ENCODE measurements at places on chromosomes 13 and 19.

GRCh38 chr13:41694545-41695301, 237.4 kb downstream of the RGCC start:
- DNase-seq, result peak; percentile 97

- peak; percentile 2 for DNase-seq
Measured at GRCh38 chr13:43472980-43473379, 313.8 kb downstream of the ENOX1 start.

GRCh38 chr19:44903602-44904425, 1.8 kb upstream of the APOE start:
- DNase-seq, result peak; percentile 40

DNA sequence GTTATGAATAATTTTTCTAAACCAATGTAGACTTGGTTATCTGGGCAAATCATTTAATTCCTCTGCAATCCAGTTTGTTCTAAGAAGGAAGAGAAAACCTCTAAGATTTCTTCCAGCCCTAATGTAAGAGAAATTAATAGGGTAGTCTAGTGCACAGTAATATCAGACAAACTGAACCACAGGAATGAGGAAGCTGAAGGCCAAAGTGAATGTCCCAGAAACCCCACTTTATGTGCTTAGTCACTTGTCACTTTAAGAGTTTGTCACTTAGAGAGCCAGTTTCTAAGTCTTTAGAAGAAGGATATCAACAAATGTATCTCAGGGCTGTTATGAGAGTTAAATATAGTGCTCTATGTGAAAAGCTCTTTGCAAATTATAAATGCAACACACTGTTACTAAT, 750.6 kb downstream of the DIAPH3 start:
- DNase-seq, result no peak

DNA sequence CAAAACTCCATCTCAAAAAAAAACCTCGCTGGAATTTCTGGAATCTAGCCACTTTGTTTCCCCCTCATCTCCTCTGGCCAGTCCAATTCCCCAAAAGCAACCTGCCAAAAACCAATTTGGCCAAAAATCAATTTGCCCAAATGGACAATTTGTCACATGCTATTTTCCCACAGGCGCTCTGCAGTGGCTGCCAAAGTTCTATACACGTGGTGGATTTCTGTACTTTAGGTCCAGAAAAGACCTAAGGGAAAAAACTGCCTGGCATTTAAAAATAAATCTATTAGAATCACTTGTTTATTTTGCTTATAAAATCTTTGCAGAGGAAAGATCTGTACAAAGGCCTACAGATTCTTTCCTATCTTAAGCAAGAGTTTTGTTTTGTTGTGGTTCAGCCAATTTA, 79.4 kb downstream of the MAP4K1 start:
- DNase-seq, result no peak

DNA sequence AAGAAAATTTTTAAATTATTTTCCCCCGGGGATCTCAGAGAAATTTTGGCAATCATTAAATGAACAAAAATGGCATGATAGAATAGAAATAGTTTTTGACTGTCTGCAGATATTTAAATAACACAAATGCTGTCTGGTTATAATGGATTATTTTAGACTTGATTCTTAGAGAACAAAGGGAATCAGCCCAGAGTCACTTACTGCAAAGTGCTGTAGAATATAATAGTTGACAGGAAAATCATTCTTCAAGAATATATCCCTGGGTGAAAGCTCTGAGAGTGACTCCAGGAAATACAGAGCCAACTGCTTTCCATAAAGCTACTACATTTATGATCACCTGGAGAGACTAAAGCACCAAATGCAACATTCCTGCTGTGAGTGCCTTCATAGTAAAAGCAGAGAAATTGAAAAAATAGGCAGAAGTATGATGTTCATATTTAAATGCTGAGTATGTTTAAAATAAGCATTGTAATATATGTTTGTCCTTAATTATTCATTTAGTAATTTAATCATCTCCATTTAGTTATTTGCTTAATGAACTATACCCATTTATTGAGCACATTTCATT, 1765.8 kb downstream of the SLITRK1 start:
- no peak for DNase-seq

GRCh38 chr13:99961636-99962035, 9.9 kb downstream of the ZIC5 start:
- no peak for DNase-seq

GRCh38 chr13:90427322-90428272, 919.9 kb upstream of the MIR17HG start:
- DNase-seq, result no peak

GRCh38 chr13:30044932-30045331, 194.5 kb upstream of the UBL3 start:
- DNase-seq, result no peak

DNA sequence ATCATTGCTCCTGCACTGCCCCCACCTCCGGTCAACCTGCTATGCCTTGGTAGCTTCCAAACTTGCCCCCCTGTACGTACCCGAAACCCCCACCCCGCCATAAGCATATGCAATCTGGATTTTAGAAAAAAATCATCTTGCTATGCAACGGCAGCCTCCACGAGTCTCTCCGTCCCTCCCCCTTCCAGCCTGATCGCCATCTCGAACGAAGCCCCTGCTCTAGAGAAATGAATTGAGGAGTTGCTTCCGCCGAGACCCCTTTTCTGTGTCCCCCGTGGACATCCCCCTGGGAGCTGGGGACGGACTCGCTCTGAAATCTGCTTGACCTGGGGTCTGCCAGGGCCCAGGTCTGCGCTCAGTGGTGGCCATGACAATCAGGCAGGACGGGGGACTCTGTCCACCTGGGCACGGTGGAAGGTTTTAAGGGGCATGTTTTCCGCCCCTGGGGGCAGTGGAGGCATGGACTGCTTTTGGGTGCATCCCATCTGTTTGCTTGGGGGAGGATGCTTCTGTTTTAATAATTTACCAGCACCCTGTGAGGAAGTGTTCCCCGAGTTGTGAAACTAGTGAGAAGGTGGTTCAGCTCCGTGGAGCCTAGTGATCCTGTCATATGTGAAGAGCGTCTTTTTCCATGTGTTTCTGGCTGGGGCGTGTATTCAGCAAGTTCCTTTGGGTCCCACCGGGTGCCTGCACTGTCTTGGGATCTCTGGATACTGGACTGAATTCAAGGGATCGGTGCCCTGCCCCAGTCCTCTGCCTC, 1.0 kb downstream of the KDM4B start:
- no peak for DNase-seq

DNA sequence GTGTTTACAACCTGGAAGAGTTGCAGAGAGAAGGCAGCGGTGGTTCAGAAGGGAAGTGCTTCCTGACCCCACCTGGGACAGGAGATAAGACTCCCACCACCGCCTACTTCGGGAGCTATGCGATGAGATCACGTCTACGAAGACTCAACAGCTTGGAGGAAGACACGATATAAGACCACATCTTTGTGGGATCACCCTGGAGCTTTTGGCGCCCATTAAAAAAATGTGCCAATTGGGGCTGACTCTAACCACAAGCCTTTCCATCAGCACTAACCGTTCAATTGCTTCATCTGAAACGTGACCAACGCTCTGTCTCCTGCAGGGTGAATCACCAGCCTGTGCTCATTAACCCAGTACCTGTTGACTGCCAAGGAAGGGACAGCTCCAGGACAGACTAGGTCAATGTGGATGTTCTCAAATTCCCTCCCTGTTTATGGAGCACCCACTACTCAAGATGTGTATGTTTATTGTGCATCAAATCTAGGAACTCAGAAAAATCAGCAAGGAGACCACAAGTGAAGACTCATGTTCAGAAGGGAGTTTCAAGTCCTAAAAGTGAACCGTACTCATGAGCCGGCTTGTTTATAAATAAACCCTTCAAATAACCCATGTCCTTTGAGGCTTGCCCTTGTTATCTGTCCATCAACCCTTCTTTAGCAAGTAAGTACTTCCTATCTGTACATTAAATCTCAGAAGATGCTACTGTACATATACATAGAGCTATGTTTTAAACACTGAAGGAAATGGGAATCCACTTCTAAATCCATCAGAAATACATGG, 67.5 kb downstream of the LATS2 start:
- peak; percentile 81 for DNase-seq

DNA sequence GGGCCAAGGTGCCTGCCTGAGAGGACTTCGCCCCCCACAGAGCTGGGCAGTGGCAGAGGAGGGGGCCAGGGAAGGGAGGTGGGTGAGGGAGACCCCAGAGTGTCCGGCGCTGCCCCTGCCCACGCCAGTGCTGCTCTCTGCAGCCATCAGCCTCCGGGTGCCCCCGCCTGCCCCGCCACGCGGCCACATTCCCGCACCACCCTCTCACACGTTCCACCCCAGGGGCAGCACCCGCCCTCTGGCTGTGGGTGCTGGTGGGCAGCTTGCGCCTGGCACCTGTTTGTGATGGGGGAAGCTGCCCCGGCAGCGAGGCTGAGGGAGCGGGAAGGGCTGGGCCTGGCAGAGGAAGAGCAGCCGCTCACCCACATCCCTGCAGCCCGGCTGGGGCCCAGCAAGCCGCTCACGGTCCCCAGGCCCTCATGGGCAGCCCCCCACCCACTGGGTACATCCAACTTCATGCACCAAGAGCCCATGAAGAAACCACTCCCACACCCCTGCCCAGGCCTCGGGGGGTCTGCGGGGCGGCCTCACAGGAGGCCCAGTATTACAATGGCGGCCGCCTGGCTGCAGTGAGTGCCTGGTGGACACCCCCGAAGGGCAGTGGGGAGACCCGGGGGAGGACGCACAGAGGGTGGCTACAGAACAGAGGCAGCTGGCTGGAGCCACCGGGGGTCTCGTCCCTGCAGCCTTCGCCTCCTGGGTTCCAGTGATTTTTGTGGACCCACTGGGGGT, 14.0 kb downstream of the SBNO2 start:
- no peak for DNase-seq

- no peak for DNase-seq
Measured at GRCh38 chr19:41991025-41991424, 3.0 kb downstream of the ATP1A3 start.

GRCh38 chr19:20422216-20423205, 143.1 kb downstream of the ZNF737 start:
- no peak for DNase-seq

- DNase-seq, result no peak
Measured at GRCh38 chr13:112251930-112252585, 124.1 kb upstream of the SPACA7 start.

GRCh38 chr13:78784014-78784750, 125.2 kb upstream of the OBI1 start:
- no peak for DNase-seq

DNA sequence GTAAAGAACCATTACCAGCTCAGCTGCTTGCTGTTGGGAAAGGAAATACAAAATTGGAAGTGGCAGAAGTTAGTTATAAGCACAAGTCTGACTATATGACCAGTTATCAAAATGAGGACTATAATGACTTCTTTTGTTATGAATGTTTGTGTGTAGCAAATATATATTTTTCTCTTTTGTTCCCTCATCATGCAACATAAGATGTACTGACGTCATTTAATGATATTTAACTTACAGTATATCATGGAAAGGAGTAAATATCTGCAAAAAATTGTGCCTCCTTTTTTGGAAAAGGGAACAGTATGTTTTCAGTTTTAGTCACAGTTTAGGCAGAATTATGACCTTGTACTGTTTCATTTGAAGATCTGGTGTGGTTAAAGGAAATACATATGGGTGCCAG, 356.3 kb upstream of the SLITRK5 start:
- DNase-seq, result no peak

- no peak for DNase-seq
Measured at GRCh38 chr13:21762512-21762911, 91.6 kb downstream of the FGF9 start.

- DNase-seq, result no peak
Measured at GRCh38 chr19:36379510-36379819, 464 bp upstream of the ZFP14 start.

DNA sequence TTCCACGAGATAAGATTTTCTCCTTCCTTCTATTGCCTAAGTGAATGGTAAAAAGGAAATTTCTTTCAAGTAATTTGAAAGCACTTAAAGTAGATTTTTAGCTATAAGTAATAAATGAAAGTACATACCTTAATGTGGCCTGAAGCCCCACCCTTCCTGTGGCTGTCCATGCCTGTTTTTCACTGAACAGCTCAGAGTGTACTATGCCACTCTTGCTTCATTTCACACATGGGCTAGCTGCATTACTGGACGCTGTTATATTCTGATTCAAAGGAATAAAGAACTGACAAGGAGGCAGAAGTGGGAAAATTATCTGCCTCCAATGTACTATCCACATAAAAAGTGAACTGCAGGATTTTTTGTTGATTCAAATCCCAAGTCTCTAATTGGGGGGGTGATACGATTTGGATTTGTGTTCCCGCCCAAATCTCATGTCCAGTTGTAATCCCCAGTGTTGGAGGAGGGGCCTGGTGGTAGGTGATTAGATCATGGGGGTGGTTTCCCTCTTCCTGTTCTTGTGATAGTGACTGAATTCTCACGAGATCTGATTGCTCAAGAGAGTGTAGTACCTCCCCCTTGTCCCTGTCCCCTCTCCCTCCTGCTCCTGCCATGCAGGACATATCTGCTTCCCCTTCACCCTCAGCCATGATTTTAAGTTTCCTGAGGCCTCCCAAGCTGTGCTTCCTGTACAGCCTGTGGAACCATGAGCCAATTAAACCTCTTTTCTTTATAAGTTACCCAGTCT, 154.7 kb upstream of the SGCG start:
- no peak for DNase-seq

DNA sequence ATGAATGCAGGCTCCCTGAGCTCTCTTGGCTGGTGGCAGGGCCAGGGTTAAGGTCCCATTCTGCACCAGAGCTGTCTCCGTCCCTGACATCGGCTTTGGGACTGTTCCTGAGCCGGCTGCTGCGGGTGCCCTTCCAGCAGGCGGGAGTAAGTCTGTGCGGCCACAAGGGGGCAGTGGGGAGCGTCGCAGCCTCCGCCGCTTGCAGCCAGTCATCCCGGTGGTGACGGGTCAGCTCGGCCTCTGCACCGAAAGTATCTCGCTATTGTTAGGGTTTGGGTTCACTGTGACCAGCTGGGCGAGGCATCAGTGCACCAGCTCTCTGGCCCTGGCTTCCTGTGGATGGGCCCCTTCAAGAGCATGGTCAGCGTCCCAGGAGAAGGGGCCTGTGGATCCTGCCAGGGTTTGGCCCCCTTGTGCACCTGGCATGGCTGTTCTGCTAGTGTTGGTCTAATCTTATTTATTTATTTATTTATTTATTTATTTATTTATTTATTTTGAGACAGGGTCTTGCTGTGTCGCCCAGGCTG, 15.1 kb downstream of the NDUFB7 start:
- DNase-seq, result peak; percentile 51

DNA sequence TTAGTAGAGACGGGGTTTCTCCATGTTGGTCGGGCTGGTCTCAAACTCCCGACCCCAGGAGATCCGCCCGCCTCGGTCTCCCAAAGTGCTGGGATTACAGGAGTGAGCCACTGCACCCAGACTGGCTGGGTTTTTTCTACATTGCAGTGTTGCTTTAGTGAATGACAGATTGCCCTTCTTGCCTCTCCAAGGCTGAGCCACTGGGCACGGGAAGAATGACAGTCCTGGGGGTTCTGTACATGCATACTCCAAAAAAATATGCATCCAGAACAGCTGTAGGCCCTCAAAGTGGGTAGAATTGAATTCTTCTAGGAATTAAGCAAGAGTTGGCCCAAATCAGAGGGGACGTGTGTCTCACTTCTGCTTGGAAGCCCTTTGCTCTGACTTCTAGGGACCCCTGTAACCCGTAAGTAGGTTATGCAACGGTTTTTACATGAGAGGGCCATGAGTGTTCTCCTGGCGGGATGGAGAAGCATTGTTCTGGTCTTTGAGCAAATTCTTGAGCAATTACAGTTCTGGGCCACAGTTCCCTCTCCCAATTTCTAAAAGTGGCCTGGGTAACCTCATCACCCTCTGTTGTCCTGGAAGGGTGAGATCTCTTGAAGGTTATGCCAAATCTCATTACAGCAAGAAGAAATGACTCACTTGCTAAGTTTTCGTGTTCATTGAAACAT, 3.6 kb downstream of the ACTN4 start:
- peak; percentile 63 for DNase-seq

All from fibroblast of skin of right quadriceps (primary cell).